SHP77 (cell line): ENCODE measurements at places on chromosomes 3 and 15.

GRCh38 chr3:189170559-189170958 is 1.2 kb upstream of the TPRG1 start:
- no peak for DNase-seq

GRCh38 chr3:134369231-134369741 is 5.0 kb downstream of the AMOTL2 start:
- DNase-seq = no peak

DNA sequence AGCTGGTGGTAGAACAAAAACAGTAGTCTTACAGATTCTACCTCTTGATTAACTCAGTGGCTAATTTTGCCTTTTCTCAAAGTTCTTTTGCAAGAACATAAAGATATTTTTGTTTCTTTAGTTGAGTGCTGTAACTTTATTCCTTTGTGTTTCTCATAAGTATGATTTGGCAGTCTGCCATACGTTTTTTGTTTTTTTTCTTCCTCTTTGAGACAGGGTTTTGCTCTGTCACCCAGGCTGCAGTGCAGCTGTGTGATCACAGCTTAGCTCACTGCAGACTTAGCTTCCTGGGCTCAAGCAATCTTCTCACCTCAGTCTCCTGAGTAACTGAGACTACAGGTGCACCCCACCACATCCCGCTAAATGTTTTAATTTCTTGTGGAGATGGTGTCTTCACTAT is 22.4 kb downstream of the B3GNT5 start:
- no peak for DNase-seq

GRCh38 chr3:57942388-57942787 is 65.8 kb upstream of the FLNB start:
- no peak for DNase-seq

DNA sequence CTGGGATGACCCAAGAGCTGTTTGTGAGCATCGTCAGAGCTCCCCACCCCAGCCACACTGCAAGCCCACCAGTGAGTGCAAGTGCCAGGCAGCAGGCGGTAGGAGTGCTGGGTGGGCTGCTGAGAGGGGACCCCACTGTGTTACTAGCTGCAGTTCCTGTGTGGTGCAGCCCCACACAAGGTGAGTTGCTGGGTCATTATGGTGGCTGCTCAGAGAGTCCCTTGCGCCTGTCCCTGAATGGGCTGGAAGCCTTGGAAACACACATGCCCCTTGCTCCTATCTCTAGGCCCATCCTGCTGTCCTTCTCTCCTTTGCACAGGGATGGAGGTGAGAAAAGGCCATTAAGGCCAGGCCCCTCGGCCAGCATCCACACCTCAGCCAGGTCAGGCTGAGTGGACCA is 83.7 kb downstream of the SEC22A start:
- DNase-seq = no peak

GRCh38 chr15:50137330-50137761 is 18.3 kb upstream of the ATP8B4 start:
- DNase-seq = no peak

DNA sequence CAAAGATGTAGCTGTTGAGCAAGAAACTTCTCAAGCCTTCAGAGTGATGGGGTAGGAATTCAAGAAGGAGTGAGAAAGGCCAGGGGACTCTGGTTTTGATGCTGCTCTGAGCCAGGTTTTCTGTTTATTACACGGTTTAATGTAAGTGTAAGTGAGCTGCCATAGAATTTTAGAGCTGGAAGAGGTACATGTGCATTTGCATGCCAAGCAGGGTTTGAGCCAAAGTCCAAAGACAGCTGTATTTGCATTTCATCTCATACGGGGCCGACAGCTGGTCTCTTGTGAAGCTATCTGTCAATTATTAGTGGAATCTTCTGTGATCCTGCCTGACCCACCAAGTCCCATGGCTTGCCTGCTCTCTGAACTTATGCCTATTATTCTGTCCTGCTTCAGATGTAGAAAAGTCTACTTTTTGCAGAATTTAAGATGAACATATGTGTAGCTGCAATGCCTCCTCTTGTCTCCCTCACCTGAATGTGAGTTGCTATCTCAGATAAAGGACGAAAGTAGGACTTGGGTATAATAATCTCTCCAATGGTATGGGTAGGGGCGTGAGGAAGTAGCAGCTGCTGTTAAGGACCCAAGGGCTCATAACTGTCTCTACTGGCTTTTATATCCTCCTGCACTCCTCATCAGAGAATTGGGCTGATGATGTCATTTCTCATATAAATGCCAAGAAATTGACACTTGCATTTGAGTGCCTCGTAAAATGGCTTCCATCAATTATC is 160.0 kb downstream of the SQOR start:
- DNase-seq = peak; percentile 61

GRCh38 chr15:50764461-50765194 is 878 bp downstream of the SPPL2A start:
- DNase-seq = no peak

DNA sequence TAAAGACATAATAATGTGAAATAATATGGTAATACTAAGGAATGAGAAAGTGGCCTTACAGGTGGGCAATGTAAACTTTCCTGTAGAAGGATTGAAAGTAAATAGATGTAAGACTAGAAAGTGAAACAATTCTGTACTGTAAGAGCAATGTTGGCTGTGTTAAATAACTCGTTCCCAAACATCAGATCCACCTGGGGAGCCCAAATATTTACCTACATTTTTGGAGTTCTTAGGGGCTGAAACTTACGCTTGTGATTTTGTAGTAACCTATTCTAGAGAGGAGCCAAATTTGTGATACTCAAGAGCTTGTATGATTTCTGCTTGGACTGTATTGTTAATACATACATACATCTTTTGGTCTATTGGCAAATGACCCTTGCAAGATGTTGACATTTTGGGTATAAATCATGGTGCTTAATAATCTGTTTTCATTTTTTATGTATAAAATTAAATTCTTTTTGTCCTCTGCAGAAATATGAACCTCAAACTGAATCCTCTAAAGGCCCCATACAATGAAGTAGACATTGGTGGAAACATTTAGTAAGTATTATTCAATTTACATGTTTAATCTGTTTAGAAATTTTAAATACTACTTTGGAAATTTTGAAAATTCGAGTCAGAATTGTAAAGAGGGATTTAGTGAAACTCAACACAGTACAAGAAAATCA is 8.5 kb upstream of the CHD2 start:
- no peak for DNase-seq

DNA sequence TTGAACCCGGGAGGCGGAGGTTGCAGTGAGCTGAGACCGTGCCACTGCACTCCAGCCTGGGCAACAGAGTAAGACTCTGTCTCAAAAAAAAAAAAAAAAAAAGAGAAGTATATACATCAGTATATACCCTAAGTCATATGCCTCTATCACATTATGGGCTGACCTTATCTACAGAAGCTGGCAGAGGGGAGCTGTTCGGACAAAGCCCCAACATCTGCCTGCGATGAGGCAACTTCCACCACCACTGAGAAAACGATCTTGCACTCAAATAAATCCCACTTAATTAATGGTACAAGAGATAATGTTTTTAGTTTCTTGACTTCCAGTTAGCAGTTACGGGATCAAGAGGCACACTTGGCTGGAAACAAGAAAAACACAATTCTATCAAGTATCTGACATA is 2.2 kb downstream of the GLT8D1 start:
- no peak for DNase-seq

GRCh38 chr15:88118035-88118434 is 138.5 kb downstream of the NTRK3 start:
- DNase-seq = no peak

- no peak for DNase-seq
These were observed 32.9 kb downstream of the CD200R1L start for GRCh38 chr3:112813723-112814171.

DNA sequence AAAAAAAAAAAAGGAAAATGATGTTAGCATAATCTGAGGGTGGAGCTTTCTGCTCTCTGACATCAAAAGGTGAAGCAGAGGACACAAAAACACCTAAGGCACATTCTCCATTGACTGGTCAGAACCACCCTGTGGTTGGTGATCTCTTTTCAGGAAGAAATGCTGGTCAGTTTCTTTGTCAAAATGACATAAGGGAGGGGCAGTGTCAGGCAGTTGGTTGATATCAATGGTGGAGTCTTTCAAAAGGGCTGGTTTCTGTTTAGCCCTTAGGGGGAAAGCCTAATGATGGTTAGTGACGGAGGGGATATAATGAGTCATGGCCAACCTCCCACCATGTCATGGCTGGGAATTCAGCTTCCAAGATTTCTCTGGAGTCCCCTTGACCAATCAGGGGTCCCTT is 185.9 kb upstream of the GBE1 start:
- no peak for DNase-seq

DNA sequence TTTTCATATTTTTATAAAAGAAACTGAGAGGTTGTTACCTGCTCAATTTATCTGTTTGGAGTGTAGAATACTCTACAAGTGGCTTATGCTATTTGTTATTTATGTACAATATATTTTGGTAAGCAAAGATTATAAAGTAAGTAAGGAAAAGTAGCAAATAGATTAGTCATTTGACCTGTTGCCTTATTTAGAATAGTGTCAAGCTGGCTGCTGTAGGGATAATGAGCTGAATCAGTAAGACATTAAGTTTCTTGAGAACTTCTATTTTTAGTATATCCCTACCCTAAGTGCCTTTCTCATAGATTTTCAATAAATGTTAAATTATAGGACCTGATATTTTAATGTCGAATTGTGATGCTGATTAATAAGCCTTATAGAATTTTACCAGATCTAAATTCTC is 37.2 kb downstream of the ECT2 start:
- DNase-seq = no peak

GRCh38 chr3:99741588-99741987 is 76.1 kb upstream of the CMSS1 start:
- DNase-seq = no peak

DNA sequence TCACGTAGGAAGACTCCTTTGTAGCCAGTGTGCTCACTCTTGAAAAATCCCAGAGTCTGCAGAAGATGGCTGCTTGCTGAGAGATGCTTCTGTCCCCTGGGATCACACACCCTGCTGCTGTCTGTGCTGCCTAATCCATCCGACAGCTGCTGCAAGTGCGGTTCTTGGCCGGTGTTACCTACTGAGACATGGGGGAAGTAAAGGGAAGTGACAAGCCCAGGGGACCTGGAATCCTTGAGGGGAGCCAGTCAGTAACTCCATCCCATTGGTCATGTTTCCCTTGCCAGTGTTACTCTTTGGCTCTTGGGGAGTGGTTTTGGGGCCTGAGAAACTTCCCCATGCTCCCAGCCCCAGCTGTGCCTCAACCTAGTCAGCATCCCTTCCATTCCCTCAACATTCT is 8.3 kb upstream of the CPNE9 start:
- no peak for DNase-seq

GRCh38 chr3:52813810-52814209 is 16.7 kb downstream of the ITIH4 start:
- DNase-seq = no peak

- no peak for DNase-seq
These were observed 67.8 kb upstream of the ITGA11 start for GRCh38 chr15:68499620-68500312.

DNA sequence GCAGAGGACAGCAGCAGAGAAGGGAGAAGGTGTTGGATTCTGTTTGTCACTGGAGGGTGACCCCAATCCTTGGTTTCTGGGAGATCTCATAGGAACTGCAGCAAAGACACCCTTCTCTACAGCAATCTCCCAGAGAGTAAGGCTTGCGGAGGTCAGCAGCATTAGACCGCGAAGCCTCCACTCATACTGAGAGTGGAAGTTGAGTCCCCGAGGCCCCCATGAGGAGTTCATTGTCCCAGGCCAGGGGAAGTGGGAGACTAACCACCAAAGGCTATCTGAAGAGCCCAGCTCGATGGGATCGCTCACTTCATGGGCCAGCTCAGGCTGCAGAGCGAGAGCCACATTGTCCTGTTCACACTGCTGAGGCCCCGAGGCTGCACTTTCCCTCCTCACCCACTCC is 44.6 kb downstream of the GLDN start:
- no peak for DNase-seq

GRCh38 chr15:80739919-80740318 is 39.3 kb upstream of the CEMIP start:
- DNase-seq = no peak

- no peak for DNase-seq
These were observed 3.3 kb upstream of the SKIC8 start for GRCh38 chr15:78302579-78303312.
